ENCODE measurements at places on chromosomes 4 and X.

DNA sequence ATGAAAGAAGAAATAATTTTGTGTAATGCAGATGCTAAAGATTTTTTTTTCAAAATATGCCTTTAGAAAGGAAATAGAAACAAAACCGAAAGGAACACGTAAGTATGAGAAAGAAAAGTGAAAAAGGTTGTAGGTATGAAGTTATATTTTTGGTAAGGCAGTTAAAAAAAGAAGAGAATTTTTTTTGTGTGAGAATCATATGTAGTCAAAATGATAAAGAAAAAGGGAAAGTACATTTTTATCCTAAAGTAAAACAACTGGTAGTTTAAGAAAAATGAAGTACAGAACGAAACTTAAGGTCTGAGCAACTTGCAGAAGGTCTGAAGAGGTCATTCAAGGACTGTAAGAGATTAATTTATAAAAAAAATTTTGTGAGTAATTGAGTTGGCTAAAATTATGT lies 164.0 kb upstream of the TRAM1L1 start:
- no peak for DNase-seq

GRCh38 chrX:34350561-34351335 lies 218.6 kb upstream of the FAM47A start:
- no peak for DNase-seq

DNA sequence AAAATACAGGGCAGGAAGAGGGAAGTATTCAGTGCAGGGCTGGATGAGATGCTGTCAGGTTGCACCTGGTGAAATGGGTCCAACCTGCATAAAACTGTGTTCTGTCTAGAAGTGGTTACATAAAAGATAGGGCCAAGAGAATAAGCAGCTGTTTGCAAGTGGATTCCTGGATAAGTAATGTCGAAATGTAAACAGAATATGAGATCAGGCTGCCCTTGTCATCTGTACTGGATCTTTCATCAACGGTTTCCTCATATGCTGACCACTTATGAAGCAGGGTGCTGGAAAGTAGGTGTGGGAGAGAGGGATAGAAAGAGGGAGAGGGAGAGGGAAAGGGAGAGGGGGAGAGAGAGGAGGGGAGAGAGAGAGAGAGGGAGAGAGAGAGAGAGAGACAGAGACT lies 349.8 kb upstream of the CPEB2 start:
- no peak for DNase-seq

DNA sequence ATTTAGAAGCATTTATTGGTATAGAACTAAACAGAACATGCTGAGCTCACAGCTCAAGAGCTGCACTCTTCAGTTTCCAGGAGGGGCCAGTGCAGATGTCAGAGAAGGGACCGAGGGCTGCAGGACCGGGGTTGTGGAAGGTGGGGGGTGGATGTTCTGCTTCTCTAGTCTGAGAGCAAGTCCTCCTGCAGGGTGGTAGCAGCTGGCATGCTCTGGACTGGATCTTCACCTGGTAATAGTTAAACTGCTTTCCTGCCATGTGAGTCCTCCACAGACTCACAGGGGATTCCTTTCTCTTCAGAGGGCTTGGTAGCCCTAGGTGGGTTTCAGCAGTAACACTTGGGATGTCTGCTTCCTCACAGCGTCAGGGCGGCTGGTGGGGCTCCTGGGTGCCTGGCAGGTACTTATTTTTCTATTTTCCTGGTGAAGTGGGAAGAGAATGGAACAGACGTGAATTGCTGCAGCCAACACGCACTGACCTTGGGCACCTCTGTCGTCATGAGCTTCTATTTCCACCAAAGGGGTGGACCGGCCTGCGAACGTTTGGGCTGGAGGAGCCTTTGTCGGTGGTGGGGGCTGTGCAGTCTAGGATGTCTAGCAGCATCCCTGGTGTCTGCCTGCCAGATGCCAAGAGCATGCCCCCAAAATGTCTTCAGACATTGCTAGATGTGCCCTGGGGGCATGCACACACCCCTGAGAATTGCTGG lies 2.5 kb downstream of the MAEA start:
- no peak for DNase-seq

- DNase-seq, result no peak
Measured at GRCh38 chrX:103101299-103102042, 8.5 kb upstream of the NXF3 start.

GRCh38 chr4:115334736-115335411 lies 221.5 kb upstream of the NDST4 start:
- DNase-seq, result no peak

DNA sequence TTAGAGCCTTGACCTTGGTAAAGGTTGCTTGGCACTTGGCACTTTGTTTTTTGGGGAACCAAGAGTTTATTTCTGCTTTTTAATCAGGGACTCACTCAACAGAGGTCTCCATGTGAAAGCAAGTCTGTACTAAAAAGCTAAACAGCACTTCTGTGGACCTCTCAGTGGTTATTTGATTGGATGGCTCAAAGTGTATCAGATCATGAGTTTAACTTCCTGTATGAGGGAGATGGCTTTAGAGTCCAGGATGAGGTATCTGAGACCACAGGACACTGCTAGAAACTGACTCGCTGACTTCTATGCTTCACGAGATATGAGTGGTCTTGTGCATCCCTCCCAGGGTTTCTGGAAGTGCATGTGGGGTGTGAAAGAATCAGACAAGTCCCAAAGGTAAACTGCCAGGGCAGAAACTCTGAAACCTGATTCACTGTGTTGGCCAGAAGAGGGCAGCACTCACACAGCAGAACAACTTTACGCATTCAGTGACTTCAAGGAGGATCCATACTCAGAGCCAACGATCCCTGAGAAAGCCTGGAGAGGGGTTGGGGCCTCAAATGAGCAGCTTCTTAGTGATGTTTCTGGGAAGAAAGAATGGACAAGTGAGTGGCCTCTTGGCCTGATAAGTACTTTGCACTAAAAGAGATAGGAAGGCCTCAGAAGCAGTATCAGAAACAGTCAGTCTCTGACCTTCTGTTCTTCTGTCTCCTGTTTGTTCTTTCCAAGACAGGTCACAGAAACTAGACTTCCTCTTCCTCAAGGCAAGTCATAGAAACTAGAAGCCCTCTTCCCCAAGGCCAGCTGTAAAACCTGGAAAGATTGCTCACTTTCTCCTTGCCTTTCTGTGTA lies 220.3 kb upstream of the CXCL13 start:
- peak; percentile 51 for DNase-seq

GRCh38 chr4:145483514-145483913 lies 1.9 kb downstream of the SMAD1 start:
- DNase-seq, result no peak

GRCh38 chrX:41421071-41421729 lies 25.9 kb upstream of the NYX start:
- no peak for DNase-seq

DNA sequence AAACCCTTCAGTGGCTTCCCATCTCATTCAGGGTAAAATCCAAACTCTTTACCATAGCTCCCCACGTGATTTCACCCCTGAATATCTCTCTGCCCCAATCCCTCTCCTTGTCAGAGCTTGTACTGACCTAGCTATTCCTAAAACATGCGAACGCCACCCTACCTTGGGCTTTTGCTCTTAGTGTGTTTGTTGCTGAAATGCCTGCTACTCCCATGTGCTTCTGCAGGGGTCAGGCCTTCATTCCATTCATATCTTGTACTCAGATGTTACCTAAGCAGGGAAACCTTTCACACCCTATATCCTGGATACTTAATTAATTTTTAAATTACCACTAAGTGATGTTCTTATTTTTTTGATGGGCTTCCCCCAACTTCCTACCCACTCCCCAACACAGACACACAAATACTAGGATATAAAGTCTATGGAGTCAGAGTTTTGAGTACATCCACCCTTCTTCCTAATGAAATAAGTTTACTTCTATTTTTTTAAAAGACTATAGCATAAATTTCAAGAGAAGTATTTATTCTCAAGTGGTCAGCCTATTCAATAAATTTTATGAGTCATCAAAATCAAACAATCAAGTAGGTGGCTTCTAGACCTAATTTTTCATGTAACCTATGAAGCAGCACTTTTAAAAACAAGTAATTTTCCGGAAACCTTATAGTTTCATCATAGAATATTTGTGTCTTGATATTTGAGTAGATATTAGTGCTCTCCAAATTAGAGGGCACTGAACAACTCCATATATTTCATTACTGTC lies 189.4 kb downstream of the RAPGEF2 start:
- no peak for DNase-seq

GRCh38 chr4:104591510-104591911 lies 96.8 kb upstream of the CXXC4 start:
- no peak for DNase-seq

- DNase-seq, result no peak
Measured at GRCh38 chrX:12526306-12526705, 264.9 kb upstream of the PRPS2 start.

- no peak for DNase-seq
Measured at GRCh38 chr4:41039317-41039716, 175.0 kb downstream of the APBB2 start.

GRCh38 chr4:189341881-189342280 lies 598.8 kb upstream of the FRG1 start:
- no peak for DNase-seq

DNA sequence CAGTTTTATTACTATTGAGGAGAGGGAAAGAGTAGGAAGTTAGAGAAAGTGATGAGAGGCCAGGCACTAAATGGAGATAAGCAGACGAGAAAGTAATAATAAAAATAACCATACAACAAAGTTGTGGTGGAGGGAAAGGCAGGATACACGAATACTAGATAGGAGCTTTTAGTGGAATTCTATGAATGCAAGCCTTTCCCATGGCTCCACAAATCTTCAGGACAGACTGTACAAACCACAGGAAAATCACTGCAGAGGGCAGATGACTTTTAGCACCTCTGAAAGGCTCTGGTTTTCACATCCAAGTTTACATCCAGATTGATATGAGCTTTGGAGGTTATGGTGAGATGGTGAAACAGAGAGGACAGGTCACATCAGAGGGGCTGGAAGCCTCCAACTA lies 41.5 kb downstream of the TNIP3 start:
- DNase-seq, result no peak

DNA sequence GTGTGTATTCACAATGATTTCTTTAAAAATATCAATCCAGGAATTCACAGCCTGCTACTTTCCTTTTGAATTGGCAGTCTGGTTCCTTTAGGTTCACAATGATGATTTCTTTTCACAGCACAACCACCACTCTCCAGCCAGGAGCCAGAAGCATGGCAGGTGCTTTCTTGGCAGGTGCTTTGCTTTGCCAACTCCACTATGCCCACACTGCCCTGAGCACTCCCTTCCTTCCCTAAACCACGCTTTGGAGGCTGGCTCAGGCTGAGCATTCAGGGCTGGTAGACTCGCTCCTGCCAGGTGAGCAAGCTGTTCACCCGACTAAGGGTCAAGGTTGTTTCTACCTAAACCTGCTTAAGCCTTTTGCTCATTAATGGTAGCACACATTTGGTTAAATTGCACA lies 184.5 kb downstream of the SH3KBP1 start:
- DNase-seq, result no peak

DNA sequence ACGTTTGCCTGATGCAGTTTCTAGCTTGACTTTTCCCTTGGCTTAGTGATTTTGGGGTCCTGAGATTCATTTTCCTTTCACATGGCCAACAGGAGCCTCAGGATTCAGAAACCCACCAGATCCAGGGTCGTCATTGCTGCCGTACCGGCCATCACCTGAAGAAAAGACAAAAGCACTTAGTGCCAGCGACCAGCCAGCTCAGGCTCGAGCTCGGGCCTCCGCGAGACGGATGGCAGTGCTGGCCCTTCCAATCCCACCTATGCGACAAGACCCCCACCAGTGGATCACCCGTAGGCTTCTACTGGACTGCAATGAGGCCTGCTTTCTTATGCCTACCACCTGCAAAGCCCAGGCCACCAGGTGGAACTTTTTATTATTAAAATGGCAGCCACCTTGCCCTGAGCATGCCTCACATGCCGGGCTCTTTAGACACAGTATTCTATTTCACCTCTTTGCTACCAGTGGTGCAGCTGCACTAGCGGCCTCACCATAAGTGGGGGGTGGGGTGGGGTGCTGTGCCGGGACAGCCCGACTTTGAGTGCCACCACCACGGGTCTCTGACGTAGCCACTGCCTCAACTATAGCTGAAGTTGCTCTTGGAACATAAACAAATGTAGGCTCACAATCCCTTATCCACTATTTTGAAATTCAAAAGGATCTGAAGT lies 84.3 kb downstream of the MTMR1 start:
- DNase-seq, result no peak

- DNase-seq, result no peak
Measured at GRCh38 chr4:8267077-8267476, 2.5 kb upstream of the HTRA3 start.

- DNase-seq, result no peak
Measured at GRCh38 chrX:109783701-109784079, 50.6 kb upstream of the ACSL4 start.

- no peak for DNase-seq
Measured at GRCh38 chrX:19372547-19373331, 29.0 kb downstream of the PDHA1 start.

GRCh38 chrX:8738588-8739189 lies 6.8 kb upstream of the ANOS1 start:
- DNase-seq, result peak; percentile 21

- DNase-seq, result no peak
Measured at GRCh38 chrX:75045369-75045768, 110.7 kb downstream of the ABCB7 start.

GRCh38 chrX:5998901-5999300 lies 229.8 kb downstream of the NLGN4X start:
- DNase-seq, result no peak

- no peak for DNase-seq
Measured at GRCh38 chr4:98113012-98113411, 30.3 kb downstream of the STPG2 start.

DNA sequence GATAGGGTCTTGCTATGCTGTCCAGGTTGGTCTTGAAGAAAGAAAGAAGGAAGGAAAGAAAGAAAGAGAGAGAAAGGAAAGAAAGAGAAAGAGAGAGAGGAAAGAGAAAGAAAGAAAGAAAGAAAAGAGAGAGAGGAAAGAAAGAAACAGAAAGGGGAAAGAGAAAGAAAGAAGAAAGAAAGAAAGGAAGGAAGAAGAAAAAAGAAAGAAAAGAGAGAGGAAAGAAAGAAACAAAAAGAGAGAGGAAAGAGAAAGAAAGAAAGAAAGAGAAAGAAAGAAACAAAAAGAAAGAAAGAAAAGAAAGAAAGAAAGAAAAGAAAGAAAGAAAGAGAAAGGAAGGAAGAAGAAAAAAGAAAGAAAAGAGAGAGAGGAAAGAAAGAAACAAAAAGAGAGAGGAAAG lies 95.8 kb upstream of the SHOX start:
- DNase-seq, result no peak

DNA sequence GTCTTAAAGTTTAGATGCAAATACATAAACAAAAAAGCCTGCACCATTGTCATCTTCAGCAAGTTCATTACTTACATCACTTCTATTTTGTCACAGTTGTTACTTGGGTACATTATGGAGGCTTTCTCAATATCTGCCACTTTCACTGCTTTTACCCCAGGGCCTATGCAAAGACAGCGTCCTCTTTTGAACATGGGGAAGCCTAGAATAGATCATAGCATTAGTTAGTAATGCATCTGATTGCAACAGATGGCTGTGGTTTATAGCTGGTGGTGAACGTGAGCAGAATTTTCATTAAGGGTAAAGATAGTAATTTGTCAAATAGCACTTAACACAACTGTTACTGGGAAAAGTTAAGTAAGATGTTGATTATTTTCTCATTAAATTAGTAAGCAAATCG lies 729 bp downstream of the CXCL11 start:
- DNase-seq, result no peak

GRCh38 chr4:10671799-10672198 lies 12.8 kb downstream of the CLNK start:
- peak; percentile 22 for DNase-seq

GRCh38 chrX:50707955-50708699 lies 105.9 kb downstream of the SHROOM4 start:
- DNase-seq, result no peak

- DNase-seq, result no peak
Measured at GRCh38 chr4:71202705-71203104, 136.1 kb upstream of the SLC4A4 start.
